ENCODE measurements at places on chromosomes 2 and 18.
A peak's percentile ranks its signal among the peaks of the same experiment; 100 is the strongest.

DNA sequence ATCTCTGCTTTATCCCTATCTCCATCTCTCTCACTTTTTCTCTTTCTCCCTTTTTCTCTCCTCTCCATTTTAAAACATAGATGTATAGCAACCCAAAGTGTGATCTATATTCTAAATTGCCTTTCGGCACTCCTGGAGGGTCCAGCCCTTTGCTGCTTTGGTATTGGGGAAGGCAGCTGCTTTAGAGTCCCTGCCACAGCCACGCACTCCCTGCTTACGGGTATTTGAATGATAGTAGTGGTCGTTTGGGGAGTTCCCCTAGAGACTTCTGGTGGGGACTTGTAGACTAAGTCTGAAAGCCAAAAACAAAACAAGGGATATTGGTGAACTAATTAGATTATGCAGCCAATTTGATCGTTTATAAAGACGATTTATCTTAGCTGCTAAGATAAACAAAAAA is 11.9 kb downstream of the QPCT start:
- H3K4me1 ChIP-seq: no peaks in the 10 kb centered on the region
- H3K4me3 ChIP-seq: no peak overlapping the region
- no peaks in the 10 kb centered on the region for H3K36me3 ChIP-seq
- no peak overlapping the region for H3K27ac ChIP-seq

DNA sequence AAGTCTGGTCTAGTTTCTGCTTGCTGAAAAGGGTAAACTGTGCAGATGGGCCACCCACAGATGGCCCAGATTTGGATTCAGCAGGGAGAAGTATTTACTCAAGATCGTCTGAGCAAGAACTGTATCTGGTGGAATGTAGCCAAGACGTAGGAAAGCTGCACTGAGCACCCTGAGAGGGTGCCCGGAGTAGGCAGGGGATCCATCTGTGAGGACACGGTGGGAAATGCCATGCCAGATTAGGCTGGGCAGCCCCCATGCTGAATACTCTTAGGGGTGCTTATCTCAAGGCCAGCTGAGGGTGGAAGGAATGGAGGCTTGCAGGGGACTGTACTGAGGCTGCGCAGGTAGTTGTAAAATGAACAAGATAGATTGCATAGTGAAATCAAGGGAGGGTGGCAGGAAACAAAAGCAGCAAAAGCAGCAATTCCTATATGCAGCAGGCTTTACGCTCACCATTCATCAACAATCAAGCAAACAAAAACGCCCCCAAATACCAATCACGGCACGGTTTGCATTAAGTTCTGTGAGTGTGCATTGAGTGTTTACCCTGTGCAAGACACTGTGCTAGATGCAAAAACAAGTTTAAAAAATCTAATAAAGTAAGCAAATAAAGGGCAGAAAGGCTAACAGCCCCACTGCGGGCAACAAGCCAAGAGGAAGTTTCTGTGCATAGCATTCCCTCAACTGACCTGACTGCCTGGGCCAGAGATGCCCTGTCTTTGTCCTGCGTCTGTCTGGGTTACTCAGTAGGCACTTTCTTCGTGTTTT is 32.2 kb upstream of the LPIN2 start:
- no peaks in the 10 kb centered on the region for H3K27me3 ChIP-seq
- no peaks in the 10 kb centered on the region for H3K36me3 ChIP-seq
- no peak overlapping the region for H3K4me3 ChIP-seq
- no peak for DNase-seq
- H3K27ac ChIP-seq: no peak overlapping the region
- peaks cover 20% of the 10 kb centered on the region for H3K4me1 ChIP-seq

GRCh38 chr2:15119722-15120175 is 441.4 kb downstream of the NBAS start:
- peaks cover 4% of the 10 kb centered on the region for H3K4me1 ChIP-seq
- no peak overlapping the region for H3K27ac ChIP-seq
- DNase-seq: no peak
- H3K27me3 ChIP-seq: no peaks in the 10 kb centered on the region
- H3K4me3 ChIP-seq: no peak overlapping the region

DNA sequence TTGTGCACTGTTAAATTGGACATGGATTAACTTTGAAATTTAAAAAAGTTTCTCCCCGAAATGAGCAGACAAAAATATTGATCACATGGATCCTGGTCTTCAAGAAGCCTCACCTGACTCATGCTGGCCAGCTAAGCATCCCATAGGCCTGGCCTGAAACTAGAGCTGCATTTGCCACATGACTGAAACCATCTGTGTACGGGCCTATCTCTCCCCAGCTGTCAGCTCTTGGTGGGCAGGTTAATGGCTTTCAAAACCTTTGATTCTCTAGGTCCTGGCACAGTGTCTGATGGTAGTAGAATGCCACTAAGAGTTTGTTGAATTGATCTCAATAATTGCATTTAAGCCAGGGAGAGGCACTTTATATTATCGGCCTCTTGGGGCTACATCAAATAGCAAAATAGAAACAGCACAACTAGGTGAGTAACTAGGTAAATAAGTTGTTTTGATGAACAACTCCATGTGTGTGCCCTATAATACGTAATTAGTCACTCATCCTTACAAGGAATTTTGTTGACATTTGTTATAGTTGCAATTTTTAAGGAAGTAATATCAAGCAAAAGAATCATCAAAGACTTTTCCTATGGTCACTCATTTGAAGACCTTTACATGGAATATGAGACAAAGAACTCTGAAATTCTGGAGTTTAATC is 251.1 kb downstream of the SP3 start:
- no peaks in the 10 kb centered on the region for H3K27me3 ChIP-seq
- H3K4me1 ChIP-seq: no peaks in the 10 kb centered on the region
- DNase-seq: no peak
- no peak overlapping the region for H3K27ac ChIP-seq
- no peak overlapping the region for H3K4me3 ChIP-seq
- H3K36me3 ChIP-seq: no peaks in the 10 kb centered on the region

GRCh38 chr2:31992025-31992579 is 18.7 kb downstream of the MEMO1 start:
- no peak overlapping the region for H3K4me3 ChIP-seq
- H3K27ac ChIP-seq: no peak overlapping the region
- H3K36me3 ChIP-seq: no peaks in the 10 kb centered on the region
- H3K4me1 ChIP-seq: no peaks in the 10 kb centered on the region
- DNase-seq: no peak

DNA sequence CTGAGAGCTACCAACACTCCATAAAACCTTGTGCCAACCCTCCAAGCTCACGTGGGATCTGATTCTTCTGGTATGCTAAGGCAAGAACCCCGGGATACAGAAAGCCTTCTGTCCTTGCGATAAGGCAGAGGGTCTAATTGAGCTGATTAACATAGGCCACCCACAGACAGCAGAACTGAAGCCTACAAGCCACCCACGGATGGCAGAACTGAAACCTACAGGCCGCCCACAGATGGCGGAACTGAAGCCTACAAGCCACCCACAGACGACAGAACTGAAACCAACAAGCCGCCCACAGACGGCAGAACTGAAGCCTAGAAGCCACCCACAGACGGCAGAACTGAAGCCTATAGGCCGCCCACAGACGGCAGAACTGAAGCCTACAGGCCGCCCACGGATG is 216.3 kb downstream of the SNTG2 start:
- H3K4me1 ChIP-seq: peaks cover 10% of the 10 kb centered on the region
- DNase-seq: peak; percentile 5
- H3K4me3 ChIP-seq: no peak overlapping the region
- no peaks in the 10 kb centered on the region for H3K27me3 ChIP-seq

GRCh38 chr2:101951296-101951695 is 40.5 kb upstream of the IL1R2 start:
- H3K36me3 ChIP-seq: no peaks in the 10 kb centered on the region
- DNase-seq: no peak
- H3K27ac ChIP-seq: no peak overlapping the region
- no peaks in the 10 kb centered on the region for H3K27me3 ChIP-seq
- H3K4me3 ChIP-seq: no peak overlapping the region

DNA sequence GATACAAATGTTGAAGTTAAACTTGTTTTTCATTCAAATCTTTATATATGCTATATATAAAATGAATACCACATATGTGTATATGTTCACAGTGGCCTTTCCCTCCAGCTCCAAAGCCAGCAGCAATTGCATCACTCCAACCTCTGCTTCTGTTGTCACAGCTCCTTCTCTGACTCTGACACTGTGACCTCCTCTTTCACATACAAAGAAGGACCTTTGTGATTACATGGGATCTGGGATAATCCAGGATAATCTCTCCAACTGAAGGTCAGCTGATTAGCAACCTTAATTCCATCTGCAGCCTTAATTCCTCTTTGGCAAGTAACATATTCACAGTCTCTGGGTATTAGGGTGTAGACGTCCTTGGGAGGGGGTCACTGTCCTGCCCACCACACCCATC is 8.4 kb downstream of the FLACC1 start:
- no peaks in the 10 kb centered on the region for H3K4me1 ChIP-seq
- no peak for DNase-seq
- H3K27me3 ChIP-seq: no peaks in the 10 kb centered on the region
- H3K4me3 ChIP-seq: no peak overlapping the region

- peaks cover 33% of the 10 kb centered on the region for H3K27me3 ChIP-seq
Observed at GRCh38 chr18:59279722-59280121, 6.5 kb upstream of the RAX start.
